Panc1 (cell line): ENCODE measurements at places on chromosomes 6 and 20.

DNA sequence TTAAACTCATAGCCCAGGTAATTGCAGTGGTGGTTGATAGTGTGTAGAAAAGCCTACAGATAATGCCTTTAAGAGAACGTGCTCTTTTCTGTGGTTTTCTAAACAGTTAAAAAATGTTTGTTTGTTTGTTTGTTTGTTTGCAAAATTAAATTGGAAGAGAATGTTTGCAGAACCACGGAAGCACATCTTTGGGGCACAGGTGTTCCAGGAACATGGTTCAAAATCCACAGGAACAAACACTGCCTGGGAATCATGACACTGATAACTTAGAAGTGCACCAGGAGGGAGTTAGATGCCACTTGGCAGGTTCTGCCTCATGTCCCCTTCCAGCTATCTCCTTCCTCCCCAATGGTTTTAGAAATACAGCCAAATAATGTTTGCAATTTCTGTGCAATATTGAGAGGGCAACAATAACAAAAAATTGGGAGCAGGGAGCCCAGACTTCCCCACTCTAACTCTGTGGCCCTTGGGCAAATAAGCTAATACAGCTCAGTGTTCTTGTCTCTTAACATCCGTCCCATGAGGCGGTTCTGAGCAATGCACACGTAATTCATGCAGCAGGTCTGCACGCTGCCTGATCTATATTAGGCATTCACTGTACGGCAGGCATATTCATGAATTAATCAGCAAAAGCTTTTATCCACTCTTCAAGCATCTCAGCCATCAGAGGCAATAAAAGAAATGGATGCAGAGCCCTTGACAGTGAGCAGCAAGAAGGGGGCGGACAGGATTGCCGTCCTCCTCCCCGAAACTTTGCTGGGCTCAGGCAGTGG is 274.3 kb upstream of the FOXQ1 start:
- no peak for DNase-seq

GRCh38 chr20:4802527-4802926 is 80.8 kb downstream of the PRND start:
- DNase-seq: no peak

DNA sequence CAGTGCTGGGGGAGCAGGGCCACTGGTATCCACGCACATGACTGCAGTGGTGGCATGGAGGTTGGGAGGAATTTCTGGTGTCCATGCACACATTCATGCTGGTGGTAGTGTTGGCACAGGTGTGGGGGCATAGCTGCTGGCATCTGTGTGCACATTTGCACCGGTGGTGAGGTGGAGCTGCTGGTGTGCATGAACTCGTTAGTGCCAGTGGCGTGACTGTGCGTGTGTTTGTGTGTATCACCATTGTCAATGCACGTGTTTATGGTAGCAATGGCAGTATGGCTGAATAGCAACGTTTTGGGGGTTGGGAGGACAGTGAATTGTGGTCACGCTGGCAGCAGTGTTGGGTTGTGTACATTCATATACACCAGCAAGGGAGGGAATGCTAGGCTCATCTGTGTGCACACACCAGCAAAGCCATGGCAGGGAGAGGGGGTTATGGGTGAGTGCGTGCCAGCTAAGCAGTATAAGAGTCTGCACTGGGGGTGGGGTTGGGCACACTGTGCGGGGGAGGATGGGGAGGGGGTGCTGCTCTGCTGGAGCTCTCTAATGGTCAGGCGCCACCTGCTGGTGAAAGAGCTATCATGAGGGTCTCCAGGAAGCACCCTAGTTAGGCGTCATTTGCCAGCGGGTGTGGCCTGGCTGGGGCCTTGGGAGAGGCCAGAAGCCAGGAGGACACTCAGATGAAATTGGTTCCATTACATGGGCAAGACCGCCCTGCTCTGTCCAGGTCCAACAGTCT is 626.1 kb upstream of the ID4 start:
- DNase-seq: no peak

GRCh38 chr20:31640259-31640658 is 2.5 kb downstream of the COX4I2 start:
- no peak for DNase-seq

DNA sequence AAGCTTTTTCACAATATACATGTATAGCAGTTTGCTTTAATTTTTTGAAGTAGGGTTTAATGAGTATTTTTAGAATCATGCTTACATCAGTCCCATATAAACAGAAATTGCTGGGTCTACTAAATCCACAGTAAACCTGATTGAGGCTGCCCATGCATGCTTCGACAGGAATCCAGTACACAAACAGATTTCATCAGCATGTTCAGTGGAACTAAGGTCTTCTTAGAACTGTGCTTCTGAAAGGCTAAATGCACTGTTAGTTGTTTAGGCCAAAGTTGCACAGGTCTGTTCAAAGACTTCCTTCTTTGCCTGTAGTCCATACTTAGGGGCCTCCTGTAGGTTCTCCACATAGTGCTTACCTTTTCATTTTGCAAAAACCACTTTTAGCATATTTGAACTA is 42.5 kb upstream of the THBS2 start:
- DNase-seq: no peak

GRCh38 chr6:29909985-29910384 is 32.3 kb upstream of the HLA-A start:
- no peak for DNase-seq

DNA sequence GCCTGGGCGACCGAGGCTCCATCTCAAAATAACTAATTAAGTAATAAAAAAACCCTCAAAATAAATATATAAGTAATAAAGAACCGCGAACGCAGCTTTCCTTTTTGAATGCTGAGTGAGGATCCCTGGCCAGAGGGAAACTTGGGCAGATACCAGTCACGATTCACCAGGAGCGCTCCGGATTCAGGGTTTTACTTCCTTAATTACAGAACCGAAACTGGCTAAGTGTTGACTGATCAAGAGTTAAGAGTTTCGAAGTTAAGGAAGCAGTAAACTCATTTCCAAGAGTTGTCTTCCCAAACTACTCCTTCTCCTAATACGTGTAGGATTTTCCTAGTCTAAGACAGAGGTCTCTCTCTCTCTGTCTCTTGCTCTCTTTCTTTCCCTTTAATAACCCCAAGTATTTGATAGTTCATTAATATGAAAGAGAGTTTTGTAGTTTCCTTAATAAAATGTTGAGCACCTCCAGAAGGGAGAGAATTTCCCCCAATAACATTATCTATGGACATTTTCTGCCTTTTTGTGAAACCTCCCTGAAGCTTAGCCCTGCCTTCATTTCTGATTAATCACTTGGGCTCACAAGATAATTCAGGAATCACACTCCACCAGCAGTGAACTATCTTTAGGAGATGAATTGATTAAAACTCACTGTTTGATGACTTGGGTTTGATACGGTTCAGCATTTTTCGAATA is 61.4 kb upstream of the ZNF217 start:
- no peak for DNase-seq

DNA sequence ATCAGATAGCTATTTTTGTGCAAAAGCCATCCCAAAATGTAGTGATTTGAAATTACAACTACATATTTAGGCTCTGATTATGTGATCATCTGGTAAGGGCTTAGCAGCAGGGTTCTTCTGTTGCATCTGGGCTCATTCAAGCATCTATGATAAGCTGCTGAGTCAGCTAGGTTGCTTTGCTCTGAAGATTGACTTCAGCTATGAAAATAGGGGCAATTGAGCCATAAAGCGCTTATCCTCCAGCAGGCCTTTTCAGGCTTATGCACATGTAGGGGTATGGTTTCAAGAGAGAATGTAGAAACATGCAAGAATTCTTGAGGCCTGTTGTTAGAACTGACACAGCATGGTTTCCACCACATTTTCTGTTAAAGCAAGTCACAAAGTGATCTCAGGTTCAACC is 114.1 kb downstream of the PLCB1 start:
- no peak for DNase-seq

DNA sequence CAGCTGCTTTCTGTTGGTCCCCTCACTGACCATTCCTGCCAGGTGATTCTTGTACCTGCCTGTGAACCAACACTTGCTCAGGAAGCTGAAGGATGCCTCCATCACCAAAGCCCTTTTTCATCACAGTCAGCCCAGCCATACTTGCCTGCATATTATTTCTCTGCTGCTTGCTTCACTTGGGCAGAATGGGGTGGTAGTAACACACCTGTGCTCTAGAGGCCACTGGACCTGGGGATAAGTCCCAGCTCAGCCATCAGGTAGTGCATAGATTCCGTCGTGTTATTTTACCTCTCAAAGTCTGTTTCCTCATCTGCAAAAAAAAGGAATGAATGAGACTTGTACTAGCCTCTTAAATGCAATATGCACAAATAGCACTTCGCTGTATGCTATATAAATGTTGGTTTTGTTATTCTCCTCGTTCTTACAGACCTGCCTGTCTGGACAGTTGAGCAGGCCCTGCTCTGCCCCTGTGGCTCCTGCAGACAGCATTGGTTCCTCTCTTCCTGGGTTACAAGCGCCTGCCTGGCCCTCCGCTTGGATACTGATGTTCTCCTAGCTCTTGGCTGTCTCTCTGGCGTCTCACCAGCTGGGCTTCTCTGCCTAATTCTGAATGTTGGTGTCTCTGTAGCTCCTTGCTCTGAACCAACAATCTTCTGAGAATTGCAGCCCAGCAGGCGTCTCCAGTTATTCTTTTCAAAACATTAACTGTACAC is 151.8 kb downstream of the UNC5CL start:
- DNase-seq: no peak

DNA sequence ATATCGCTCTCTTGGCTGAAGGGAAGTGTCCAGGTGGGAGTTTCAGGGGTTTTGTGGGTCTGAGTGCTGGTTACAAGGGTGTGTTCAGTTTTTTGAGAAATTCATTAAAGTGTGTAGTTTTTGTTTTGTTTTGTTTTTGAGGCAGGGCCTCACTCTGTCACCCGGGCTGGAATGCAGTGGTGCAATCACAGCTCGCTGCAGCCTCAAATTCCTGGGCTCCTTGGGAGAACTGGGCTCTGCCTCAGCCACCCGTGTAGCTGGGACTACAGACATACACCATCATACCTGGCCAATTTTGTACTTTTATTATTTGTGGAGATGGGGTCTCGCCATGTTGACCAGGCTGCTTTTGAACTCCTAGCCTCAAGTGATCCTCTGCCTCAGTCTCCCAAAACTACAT is 51.2 kb upstream of the RALGAPA2 start:
- DNase-seq: no peak

DNA sequence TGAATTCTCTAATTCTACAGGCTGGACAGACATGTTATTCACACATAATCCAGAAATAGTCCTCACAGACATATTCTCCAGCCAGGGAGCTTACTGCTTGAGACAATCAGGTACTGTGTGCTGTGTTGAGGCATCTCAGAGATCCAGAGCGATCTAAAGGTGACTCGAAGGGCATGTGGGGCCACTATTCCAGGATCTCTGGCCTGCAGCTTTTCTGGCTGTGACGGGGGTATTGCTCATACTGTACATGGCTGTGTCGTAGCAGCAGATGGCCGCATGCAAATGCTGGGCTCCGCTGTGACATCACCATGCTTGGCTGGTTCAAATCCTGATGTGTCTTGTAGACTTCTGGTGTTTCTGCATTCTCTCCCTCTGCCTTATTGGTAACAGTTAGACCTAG is 37.8 kb downstream of the CD109 start:
- no peak for DNase-seq

GRCh38 chr6:107340881-107341280 is 118.5 kb downstream of the PDSS2 start:
- DNase-seq: no peak

DNA sequence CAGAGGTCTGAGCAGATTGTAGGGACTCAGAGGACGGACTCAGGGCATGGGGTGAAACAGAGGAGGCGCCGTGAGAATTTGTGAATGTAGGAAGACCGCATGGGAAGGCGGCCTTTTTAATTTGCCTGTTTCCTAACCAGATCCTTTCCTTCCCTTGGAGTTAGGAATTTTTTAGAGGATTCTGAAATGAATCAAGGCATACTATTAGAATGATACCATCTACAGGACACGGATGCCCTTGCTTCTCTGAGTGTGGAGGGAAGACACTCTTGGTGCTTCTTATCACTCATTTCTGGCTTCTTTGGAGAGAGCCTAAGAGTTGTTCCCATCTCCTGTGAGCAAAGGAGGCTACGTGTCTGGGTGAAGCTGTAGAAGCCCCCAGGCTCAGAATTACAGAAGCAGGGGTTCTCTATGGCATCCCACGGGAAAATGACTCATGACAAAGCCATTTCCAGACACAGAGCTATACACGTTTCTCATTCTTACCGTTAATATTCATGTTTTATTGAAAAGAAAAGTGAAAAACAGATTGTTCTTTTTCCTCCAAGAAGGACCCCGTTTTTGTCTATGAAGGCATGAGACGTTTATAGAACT is 148.5 kb downstream of the EDN3 start:
- no peak for DNase-seq

DNA sequence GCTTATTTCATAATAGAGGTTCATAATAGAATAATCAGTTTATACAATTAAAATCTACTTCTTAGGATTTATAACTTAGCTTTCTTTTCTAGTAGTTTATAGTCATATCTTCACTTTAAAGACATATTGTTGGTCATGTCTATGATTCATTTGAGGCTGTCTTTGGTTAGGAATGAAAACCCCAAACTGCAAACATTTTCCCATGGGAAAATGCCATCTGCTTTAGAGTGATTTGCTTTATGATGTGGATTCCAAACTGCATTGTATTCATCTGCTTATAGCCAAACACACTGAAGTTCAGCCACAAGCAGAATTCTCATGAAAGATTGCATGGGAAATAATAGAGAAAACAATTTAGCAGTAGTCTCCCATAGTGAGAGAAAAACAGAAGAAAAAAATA is 128.0 kb downstream of the RFPL4B start:
- DNase-seq: no peak

DNA sequence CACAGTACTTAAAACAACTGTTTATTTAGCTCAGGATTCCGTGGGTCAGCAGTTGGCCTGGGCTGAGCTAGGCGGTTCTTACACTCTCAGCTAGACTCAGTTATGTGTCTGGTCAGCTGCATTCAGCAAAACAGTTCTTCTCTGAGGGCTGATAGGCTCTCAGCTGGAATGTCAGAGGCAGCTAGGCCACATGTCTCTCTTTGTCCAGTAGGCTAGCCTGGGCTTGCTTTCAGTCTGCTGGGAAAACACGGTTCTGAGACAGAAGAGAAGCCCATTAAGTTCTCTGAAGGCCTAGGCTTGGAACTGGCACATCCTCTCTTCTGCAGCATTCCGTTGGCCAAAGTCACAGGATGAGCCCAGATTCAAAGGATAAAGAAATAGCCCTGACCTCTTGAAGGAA is 65.6 kb downstream of the TULP4 start:
- DNase-seq: no peak

DNA sequence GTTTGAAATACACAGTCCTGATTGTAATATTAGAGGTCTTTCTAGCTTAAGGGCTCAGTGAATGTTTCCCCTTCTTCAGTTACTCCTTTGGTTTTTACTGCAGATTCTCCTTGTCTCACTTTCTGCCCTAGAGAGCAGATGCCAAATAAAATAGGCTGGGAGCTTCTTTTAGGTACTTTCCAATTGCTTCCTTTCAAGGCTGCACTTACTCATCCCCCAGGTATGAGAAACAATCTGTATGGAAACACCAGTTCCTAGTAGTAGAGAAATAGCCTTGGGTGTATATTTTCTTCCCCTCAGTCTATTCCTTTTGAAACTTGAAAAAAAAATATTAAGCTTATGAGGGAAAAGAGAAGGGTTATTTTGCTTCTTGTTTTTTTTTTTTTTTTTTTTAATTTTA is 139.7 kb downstream of the PAK5 start:
- no peak for DNase-seq

- DNase-seq: no peak
These were observed 23.8 kb downstream of the SLC22A23 start for GRCh38 chr6:3433005-3433404.
